ENCODE measurements at places on chromosomes 1 and 21.

DNA sequence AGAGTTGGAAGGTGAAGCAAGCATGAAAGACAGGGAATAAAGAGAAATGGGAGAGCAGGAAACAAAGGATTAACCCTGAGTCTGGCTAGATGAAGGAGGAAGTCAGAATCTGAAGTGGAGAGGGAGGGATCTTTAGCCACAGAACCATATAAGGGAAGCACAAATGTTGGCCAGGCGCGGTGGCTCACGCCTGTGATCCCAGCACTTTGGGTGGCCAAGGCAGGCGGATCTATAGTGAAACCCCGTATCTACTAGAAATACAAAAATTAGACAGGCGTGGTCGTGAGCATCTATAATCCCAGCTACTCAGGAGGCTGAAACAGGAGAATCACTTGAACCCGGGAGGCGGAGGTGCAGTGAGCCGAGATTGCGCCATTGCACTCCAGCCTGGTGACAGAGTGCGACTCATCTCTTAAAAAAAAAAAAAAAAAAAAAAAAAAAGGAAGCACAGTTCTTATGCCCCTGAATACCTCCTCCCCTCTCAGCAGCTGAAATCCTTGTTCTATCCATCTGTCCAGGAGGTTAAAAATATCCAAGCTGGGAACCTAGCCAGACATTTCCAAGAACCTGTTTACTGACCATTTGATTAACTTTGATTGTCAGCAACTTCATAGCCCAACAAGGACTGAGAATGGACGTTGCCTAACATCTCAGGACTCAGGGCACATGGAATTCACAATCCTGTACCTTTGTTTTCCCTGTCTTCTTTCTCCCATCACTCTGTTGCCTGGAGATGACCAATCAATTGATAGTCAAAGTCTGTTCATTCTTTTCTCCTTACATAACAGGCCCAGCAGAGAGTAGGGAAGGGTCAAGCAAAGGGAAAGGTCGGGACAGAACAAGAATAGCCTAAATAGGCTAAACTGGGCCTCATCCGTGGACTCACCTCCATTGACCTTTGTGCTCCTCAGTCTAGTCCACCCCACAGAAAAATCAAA, 10.6 kb downstream of the TXNIP start:
- peak; percentile 66 for DNase-seq

GRCh38 chr1:89781494-89782126, 39.2 kb upstream of the LRRC8D start:
- no peak for DNase-seq

DNA sequence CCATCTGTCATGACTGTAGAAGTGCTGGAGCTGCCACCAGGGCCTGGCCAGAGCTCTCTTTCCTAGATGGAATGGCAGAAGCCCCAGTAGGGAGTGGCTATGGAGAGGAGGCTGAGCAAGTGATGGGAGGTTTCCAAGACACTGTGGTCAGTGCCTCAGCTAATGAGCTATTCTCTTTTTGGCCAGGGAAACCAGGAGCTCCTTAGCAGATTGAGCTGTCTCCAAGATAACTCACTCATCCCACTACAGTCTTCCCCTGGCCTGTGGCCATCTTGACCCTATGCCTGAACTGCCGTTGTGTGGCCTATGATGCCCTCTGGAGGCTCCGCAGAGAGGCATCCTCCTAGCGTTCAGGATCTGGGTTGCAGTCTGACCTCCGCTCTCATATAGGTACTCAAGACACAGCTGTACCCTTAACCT, 60.5 kb downstream of the ERI3 start:
- DNase-seq: no peak

DNA sequence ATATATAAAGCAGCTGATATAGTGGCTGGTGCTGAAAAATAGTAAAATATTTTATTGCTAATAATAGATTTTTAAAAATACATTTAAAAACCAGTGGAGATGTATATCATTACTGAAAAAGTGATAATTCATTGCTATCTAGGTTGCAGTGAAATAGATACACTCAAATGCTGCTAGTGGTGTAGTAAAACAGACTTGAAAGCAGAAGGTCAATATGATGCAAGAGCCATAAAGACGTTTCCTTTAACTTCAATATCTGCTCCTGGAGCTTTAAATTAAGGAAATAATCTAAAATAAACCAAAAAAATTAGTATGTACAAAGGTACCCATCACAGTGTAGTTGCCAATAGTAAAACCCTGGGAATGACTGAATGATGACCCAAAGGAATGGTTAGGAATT, 26.2 kb downstream of the RHEX start:
- DNase-seq: no peak

DNA sequence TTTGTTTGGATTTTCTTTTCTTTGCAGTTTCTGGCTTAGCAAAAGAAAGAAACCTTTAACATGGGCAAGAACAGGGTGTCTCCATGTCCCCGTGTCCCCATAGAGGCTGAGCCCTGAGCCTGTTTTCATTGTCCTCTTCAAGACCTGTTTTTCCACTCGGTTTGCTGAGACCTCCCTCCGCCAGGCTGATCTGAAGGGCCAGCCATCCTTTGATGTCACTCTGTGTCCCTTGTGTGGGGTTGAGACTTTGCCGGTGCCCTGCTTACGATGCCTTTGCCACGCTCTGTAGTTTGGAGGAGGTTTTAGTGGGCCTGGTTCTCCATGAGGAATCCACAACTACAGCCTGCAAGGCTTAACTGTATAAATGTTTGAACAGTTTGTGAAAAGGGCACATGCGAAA, 23.8 kb downstream of the IFNGR2 start:
- DNase-seq: no peak
